ENCODE measurements at places on chromosomes 6 and 20.

GRCh38 chr20:4546786-4547185 is 174.9 kb upstream of the PRND start:
- DNase-seq, result no peak

DNA sequence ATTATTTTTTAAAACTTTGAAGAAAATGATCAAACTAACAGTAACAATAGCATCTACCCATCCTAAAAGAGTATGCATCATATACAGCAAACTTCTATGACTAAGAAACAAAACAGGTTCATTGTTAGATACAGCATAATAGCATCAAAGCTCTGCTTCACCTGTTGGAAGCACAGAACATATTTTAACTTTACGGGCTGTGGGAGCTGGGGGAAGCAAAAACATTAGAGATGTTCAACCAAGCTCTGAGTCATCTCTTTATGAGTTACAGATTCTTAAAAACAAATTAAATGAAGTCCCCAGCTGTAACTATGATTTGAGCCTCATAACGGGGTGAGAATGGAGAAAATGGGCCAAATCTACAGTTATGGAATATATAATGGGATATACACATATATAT is 63.4 kb downstream of the SYNE1 start:
- DNase-seq, result no peak

GRCh38 chr6:119278625-119279024 is 70.9 kb downstream of the MAN1A1 start:
- DNase-seq, result no peak

GRCh38 chr6:36127462-36128016 is 2.8 kb upstream of the MAPK13 start:
- DNase-seq, result peak; percentile 95

DNA sequence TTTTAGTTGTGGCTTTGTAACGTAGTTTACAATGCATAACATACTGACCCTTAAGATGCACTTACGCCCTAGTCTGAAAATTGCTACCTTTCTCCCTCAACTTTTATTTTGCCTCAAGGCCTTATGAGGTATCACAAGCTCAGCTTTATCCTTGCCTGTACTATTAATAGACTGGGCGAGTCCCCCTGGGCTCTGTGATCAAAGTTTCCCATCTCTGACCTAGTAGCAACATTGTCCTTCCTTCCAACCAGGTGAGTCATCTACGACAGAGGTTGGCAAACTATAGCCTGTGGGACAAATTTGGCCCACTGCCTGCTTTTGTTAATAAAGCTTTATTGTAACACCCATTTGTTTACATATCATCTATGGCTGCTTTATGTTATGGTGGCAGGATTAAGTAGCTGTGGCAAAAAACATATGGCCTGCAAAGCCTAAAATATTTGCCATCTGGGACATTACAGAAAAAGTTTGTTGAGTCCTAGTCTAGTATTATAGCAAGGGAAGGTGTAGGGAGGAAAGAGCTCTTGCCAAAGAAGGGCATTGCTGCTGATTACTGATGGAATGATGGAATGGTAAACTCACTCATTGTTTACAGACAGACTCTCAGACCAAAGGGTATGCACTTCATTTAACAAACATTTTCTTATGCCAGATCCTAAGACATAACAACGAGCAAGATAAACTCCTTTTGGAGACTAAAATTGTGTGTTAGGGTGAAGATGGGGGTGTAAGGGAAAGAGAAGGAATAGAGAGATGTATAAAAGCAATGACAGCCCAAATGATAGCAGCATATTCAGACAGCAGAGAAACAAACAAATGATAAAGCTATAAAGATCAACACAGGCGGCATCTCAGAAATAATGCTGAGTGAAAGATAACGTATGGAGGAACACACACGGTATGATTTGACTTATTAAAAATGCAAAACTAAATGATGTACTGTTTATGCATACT is 74.2 kb downstream of the SLC22A23 start:
- DNase-seq, result no peak

GRCh38 chr6:111091987-111092386 is 4.7 kb downstream of the SLC16A10 start:
- DNase-seq, result no peak

GRCh38 chr6:31083742-31084354 is 28.5 kb downstream of the C6orf15 start:
- peak; percentile 42 for DNase-seq

Measured in inflammatory macrophage (primary cell).